CD4-positive, alpha-beta T cell treated with Interleukin-6 at 100 ng/mL for 8 hours (primary cell): ENCODE measurements at places on chromosomes 1 and 21.

- no peak for DNase-seq
These were observed 24.7 kb upstream of the HSD17B7 start for GRCh38 chr1:162765788-162766187.

GRCh38 chr1:34353409-34353808, 176.7 kb downstream of the C1orf94 start:
- DNase-seq: no peak

GRCh38 chr1:66283622-66284041, 250.3 kb upstream of the SGIP1 start:
- DNase-seq: peak; percentile 21

DNA sequence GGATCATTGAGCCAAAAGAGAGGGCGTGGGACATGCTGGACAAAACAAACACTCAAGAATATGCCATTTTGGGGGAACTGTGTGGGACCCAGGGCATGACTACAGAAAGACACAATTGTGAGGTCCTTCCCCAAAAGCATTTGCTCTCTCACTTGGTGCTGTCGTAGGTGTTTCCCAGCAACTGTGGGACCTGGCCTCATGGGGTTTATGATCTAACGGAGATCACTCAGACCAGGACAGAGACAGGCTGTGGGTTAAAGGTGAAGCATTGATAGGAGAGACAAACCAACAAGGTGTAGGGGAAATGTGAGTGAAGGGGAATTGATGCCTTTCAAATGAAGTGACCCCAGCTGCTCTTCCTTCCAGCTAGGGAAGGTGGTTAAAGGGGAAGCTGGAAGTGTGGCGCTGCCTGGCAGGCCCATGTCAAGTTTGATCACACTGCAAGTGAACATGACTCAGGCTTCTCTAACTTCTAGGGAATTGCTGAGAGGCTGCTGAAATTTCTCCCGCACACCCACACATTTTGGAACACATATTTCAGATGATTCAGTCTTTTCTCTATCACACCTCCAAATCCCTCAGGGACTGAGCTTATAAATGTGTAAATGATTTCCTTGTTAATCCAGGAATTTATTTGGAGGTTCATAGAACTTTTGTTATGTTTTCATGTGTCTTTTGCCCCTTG, 30.2 kb downstream of the TRAF5 start:
- no peak for DNase-seq

GRCh38 chr21:45583831-45584509, 41.7 kb upstream of the SLC19A1 start:
- DNase-seq: no peak

- DNase-seq: no peak
These were observed 53.9 kb upstream of the GNG4 start for GRCh38 chr1:235703506-235703905.

DNA sequence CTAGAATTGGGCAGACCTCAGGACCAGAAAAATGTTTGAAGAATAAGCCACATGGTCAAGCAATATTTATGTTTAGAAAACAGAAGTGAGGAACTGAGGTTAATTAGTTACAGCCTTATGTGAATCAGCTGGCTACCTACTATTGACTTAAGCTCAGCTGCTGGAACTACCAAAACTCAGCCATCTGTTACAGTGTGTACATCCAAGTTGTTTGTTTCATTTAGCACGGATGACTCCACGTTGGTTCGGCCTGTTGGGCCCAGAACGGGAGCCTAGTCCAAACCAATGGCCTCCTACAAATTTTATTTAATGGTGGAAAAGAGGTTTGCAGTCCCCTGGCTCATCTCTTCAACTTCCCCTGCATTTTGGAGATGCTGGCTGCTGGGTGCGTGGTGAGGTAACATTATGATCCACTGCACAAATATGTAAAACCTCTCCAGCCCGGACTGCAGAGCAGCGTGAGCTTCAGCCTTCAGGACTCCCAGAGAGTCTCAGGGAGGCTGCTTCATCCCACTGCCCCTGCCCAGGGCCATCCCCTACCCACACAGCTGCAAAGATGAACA, 143.4 kb downstream of the ZZZ3 start:
- DNase-seq: no peak

DNA sequence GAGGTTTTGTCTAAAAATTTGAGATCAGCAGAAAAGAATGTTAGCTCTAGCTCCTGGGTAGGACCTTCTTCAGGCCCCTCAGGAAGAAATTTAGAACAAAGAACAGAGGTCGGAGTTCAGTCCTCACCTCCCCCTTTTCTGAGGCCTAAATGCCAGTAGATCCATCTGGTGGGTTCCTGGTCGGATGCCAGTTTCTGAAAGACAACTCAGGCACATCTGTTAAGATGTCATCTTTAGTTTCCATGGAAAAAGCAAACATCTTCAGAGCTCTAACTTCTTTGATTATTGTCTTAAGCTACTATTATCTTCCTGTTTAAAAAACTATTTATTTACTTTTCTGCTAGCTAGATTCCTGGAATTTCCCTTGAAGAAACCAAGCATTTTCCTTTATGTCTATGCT, 37.1 kb upstream of the USP25 start:
- DNase-seq: no peak

- DNase-seq: no peak
These were observed 23.4 kb upstream of the PTP4A2 start for GRCh38 chr1:31961536-31961935.

GRCh38 chr1:108961198-108961597, 2.1 kb downstream of the CLCC1 start:
- DNase-seq: no peak

DNA sequence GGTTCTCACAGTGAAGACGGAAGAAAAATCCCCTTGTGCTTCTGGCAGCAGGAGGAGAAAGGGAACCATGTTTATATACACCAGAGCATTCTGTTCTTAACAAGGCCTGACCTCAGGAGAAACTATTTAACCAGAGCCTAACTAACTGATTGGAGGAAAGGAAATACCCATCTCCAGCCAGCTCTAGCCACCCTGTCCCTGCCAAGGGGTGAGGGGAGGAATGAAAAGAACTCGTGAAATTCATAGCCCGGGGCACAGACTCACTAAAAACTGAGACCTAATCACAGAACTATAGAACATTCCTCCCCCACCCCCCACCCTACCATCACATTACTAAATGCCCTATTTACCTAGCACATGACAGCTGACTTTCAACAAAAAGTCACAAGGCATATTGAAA, 65.0 kb downstream of the KCNH1 start:
- DNase-seq: no peak

DNA sequence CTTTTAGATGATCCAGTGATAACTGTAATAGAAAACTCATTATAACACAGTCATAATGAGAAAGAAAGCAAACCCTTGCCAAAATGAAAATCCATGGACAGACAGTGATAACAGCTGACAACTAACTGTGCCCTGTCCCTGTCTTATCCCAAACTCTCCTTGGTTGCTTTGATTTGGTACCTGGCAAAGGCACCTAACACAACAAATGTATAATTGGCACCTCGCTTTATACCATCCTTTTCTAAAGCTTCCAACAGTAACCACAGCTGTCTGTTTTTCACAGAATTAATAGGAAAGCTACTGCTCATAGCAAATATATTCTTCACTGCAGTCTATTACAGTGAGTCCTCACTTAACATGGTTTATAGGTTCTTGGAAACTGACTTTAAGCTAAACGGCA, 118.4 kb upstream of the KRTAP19-8 start:
- DNase-seq: no peak

- DNase-seq: no peak
These were observed 1.5 kb downstream of the CDC7 start for GRCh38 chr1:91501971-91502671.

DNA sequence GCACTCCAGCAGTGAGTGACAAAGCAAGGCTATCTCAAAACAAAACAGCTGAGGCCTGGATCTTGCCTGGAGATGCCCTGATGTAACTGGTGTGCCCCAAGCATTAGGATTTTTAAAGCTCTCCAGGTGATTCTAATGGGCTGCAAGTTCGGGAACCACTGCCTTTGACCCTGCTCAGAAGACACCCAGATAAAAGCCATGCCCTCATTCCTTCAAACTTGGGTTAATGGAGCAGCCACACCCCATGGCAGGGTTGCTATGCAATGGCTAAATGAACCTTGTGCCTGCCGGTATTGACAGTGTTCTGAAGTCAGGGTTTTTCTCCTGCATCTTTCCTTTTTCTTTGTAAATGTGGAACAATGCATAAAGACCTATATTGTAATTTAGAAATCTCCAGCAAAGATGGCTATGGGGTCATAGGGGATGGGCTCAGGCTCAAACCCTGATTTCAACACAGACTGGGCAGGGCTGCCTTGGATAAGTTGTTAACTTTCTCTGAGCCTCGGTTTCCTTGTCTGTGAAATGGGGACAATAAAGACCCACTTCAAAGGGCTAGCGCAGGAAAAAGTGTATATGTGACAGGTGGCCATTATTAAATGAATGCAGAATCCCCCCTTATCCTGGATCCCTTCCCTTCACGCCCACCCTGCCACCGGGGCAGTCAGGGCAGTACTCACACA, 453 bp downstream of the TFF3 start:
- no peak for DNase-seq

DNA sequence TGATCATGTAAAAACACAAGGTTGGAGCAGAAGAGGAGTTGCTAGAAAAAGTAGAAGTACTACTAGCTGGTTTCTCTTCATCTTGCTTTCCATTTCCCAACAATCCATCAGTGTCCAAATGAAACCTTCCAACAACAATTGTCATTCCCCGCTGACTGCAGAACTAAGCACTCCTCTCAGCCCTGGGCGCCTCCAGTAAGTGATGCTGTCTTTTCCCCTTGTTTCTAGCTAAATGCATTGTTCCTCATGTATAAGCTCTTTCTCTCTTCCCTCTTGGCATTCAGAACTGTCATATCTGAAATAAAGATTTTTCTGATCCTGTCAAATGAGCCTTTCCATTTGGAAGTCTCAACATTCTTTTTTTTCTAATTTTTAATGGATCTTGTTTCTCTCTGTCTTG, 68.7 kb downstream of the FCRL5 start:
- DNase-seq: no peak

DNA sequence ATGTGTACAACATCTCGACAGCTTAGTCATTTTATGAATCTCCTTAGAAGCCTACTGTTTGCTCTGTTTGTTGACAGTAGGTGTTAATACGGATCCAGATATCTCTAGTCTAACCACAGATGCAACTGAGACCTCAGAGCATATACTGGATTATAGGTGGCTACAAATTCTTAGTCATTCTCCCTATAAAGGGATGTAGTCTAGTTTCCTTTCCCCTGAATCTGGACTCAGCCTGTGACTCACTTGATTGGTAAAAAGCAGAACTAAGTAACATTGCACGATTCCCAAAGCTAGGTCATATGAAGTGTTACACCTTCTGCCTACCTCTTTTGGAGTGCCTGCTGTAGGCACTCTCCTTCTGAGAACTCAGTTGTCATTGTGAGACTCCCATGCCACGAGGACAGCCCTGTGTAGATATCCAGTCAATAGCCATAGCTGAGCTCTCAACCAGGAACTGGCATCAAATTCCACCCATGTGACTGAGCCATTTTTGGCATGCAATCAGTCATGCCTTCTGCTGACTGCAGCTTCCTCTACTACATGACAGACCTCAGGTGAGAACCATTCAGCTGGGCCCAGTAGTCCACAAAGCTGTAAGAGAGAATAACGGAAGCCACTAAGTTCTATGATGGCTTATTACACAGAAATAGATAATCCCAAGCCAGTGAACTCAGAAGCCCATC, 135.9 kb upstream of the CHRM3 start:
- DNase-seq: no peak

- DNase-seq: peak; percentile 23
These were observed 253.5 kb downstream of the AKT3 start for GRCh38 chr1:243596431-243597062.

DNA sequence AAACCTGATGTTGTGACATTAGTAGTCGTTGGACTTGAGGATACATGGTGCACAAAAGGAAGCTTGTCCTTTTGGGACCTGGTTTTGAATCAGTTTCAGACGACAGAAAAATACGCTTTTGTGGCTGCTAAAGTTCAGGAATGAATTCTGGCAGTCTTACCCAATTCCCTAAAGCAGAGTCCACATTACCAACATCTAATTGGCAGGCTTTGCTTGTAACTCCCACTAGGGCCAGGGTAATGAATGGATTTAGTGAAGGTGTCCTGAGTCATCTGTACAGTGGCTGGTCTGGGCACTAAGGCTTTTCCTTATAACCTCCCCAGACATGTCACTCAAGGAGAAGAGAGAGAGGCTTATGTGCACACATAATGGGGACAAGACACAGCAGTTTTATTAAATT, 66.2 kb upstream of the RNPC3 start:
- no peak for DNase-seq

GRCh38 chr21:45306832-45307571, 19.3 kb upstream of the POFUT2 start:
- no peak for DNase-seq

DNA sequence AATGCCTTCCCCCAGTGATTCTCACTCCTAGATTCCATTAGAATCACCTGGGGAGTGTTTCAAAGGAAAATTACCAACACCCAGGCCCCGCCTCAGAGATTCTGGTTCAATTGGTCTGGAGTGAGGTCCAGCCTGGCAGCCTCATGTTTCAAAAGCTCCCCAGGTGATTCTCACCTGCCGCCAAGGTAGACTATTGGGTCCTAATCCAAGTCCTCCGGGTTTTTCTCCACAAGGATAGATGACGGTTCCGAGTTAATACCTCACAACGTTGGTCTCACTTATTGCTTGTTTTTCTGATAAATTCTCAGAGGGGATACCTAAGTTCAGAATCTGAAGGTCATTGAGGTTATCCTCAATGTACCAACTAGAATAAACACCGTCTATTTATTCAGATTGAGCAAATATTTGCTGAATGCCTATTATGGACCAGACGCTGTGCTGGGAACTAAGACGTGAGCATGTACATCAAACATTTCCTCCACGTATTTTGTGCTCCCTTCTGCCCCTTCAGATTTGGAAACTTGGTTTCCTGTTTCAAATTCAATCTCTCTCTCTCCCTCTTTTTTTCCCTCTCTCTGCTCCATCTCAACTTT, 97.5 kb downstream of the SEC16B start:
- DNase-seq: no peak

- no peak for DNase-seq
These were observed 7.7 kb downstream of the S100PBP start for GRCh38 chr1:32825181-32825580.

- DNase-seq: no peak
These were observed 251.4 kb downstream of the FAM72C start for GRCh38 chr1:143720087-143721023.

DNA sequence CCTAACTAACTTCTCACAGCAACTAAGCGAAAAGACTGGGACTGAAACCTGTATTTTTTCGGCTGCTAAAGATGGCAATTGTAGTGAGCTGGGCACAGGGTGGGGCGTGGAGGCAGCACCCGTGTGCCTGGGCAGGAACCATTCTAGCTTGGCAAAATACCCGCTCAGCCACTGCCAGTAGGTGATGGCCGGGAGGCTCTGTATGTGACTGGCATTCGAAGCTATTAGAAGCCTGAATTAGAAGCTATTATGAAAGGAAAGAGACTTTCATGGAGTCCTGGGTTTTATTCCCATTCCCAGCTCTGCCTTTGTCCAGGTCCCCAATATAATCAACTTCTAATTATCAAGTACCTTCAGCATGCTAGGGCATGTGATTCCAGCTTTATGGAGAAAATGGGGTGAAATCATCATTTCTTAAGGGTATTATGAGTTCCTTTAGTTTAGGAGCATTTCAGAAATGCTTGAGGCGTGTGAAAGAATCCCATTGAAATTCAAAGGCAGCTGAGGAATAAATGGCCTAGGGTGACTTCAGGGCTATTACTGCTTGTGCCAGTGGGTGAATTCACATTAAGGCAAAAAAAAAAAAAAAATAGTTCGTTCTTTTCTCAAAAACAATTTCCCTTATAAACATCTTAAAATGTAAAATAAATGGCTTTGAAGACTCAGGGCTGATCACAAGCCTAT, 125.6 kb downstream of the KCNN3 start:
- no peak for DNase-seq

GRCh38 chr1:107378426-107378825, 237.6 kb downstream of the NTNG1 start:
- no peak for DNase-seq
